Non-pigmented ciliary epithelial cell (primary cell): ENCODE measurements at places on chromosomes 7 and 10.

DNA sequence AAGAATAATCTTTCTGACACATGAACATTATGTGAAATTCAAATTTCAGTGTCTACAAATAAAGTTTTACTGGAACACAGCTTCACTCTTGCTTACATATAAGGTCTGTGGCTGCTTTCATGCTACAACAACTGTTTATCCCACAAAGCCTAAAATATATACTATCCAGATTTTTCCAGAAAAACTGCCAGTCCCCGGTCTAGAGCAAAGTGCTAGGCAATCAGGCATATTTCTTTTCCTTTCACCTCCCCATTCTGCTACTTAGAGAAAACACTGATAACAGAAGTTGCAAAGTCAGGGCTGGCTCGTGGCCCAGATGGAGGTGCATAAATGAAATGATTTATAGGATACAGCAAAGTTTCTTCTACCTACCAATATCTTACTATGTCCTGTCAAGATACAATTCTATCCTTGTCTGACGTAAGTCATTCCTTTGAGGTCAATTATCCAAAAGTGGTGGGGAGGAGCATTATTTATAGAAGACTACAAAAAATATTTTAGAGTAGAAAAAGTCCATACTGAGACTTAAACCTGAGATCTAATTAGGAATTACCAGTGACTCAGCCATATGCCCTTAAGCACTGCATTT lies 384.1 kb downstream of the NXPH1 start:
- DNase-seq = no peak

DNA sequence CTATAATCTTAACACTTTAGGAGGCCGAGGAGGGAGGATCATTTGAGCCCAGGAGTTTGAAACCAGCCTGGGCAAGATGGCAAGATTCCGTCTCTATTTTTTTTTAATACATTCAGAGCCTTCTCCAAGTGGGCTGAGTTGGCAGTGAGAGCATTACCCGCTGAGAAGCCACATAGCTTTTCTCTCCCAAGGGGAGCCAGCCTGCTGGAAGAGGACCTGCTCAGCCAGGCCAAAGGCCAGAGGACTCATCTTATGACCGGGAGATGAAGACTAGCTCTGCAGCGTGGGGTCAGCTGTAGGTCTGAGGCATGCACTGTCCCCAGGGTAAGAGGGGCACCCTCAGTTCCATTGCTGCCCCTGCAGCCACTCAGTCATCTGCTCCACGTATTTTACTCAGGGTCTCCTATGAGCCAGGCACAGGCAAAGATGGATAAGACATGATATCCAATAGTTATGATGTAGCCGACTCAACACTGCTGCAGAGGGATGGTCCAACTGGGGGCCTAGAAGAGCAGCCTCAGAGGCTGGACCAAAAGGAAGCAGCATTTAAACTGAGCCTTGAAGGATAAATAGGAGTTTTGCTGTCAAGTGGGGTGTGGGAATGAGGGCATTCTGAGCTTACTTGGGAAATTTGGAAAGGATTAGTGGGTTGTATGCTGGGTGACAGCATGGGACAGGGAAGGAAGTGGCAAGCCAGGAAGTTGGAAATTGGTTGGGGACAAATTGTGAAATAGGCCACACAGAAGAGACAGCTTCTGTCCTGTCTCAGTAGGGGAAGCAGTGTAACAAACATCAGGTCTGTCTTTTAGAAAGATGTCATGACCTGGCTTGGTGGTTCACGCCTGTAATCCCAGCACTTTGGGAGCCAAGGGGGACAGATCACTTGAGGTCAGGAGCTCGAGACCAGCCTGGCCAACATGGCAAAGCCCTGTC lies 1.6 kb upstream of the MARVELD1 start:
- DNase-seq = no peak

DNA sequence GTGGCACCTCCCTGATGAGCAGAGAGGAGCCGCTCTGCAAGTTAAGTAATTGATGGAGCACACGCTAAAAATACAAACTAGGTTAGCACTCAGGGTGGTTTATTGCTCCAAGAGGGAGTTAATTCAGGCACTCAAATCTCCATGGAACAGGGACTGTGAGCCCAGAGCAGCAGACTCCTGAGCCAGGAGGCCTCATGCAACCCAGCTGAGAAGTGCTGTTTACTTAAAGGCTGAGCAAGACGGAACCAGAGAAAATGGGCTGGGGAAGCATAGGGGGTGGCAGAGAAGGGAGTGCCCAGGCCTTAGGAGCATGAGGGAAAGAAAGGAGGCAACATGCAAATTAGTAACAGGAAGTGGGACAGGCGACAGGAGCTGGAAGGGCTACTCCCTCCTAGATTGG lies 174.1 kb downstream of the KCNMA1 start:
- DNase-seq = no peak

GRCh38 chr10:59240582-59241183 lies 64.2 kb downstream of the PHYHIPL start:
- DNase-seq = peak; percentile 3

DNA sequence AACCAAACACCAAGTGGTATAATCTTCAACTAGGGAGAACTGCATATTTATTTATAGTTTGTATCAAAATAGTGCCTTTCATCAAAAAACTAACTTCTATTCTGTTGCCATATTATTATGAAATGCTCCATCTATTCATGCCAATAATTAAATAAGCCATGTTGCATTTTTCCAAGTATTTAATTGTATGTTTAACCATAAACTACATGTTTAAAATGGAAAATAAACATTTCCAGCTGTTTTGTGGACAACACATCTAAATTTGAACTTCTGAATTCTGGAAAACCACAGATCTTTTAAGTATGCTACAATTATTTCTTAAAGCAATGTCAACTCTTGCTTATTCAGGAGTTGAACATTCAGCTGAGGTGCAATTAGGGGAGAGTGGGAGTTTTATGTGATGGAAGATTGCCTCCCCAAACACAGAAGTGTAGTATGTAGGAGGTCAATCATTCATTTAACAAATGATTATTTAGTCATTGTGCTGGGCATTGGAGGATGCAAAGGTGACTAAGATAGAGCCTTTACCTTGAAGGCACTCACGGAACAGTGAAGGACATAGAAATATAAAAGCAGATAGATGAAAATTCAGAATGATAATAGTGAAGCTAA lies 80.7 kb upstream of the PPP1R3C start:
- no peak for DNase-seq

GRCh38 chr7:44161371-44161770 lies 20.2 kb upstream of the MYL7 start:
- no peak for DNase-seq

GRCh38 chr7:90574820-90575187 lies 21.3 kb upstream of the CDK14 start:
- no peak for DNase-seq

DNA sequence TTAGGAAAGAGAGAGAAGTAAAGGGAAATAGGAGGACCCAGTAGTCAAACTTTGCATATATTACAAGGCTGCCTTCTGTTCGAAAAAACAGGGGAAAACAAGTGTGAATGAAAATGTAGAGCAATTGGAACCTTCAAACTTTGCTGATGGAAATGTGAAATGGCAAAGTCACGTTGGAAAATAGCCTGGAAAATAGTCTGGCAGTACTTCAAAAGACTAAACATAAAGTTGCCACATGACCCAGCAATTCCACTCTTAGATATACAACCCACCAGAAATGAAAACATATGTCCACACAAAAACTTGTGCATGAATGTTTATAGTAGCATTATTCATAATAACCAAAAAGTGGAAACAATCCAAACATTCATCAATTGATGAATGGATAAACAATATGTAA lies 78.6 kb upstream of the IFRD1 start:
- no peak for DNase-seq

- DNase-seq = no peak
Observed at GRCh38 chr7:47478926-47479711, 102.8 kb downstream of the TNS3 start.

DNA sequence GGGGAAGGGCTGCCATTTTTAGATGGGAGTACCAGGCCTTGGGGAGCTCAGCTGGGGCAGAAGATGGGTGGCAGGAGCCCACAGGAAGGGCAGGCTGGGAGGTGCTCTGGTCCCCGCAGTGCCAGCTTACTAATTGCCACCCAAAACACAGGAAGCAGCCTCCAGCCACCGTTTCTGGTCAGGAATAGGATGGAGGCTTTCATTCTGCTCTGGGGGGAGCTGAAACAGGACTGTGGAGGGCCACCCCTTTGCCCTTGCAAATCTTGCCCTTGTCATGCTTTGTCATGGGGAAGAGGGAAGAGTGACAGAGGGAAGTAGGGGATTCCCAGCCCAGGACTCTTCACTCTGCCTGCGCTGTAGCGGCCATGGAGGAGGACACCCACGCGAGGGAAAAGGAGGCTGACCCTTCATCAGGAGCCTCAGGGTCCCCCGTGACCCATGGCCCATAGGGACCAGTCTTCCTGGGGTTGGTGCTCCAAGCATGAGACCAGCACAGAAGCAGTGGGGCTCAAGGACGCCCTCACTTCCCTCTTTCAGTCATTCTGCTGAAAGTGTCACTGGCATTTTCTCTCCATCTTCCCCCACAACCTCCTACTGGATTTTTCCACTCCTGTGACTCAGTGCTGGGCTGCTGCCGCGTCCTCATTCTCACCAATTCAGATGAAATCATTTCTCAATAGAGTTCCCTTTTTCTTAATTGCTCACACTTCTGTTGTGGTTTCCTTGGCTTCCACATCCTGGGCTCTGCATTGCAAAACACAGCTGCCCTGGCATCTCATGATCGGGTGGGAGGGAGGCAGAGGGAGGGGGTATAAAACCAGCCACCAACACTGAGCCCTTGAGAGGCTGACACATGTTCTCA lies 61.9 kb downstream of the MKI67 start:
- DNase-seq = peak; percentile 60
